ENCODE measurements at places on chromosomes 13 and 19.
A peak's percentile ranks its signal among the peaks of the same experiment; 100 is the strongest.

DNA sequence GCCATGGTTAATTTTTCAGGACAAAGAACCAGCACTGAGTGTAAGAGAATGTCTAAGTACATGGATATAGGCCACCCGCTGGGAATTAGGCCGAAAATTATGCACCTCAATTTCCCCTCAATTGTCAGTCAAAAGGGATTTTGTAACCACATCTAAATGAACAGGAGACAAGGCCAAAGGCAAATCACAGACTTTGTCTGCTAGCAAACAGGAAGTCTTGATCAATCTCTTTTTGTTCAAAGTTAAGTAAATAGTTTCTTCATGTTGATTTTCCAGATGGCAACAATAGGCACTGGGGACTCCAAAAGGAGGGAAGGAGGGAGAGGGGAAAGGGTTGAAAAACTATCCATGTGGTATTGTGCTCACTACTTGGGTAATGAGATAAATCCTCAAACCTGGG is 276.0 kb downstream of the COG6 start:
- peaks cover 22% of the 10 kb centered on the region for H3K4me1 ChIP-seq
- no peak overlapping the region for H3K4me3 ChIP-seq
- no peaks in the 10 kb centered on the region for H3K36me3 ChIP-seq
- H3K27ac ChIP-seq, result no peak overlapping the region
- H3K27me3 ChIP-seq, result no peaks in the 10 kb centered on the region

GRCh38 chr19:1663852-1664251 is 11.4 kb upstream of the TCF3 start:
- peaks cover 16% of the 10 kb centered on the region for H3K27me3 ChIP-seq
- DNase-seq, result no peak
- H3K4me3 ChIP-seq, result no peak overlapping the region
- no peak overlapping the region for H3K27ac ChIP-seq

DNA sequence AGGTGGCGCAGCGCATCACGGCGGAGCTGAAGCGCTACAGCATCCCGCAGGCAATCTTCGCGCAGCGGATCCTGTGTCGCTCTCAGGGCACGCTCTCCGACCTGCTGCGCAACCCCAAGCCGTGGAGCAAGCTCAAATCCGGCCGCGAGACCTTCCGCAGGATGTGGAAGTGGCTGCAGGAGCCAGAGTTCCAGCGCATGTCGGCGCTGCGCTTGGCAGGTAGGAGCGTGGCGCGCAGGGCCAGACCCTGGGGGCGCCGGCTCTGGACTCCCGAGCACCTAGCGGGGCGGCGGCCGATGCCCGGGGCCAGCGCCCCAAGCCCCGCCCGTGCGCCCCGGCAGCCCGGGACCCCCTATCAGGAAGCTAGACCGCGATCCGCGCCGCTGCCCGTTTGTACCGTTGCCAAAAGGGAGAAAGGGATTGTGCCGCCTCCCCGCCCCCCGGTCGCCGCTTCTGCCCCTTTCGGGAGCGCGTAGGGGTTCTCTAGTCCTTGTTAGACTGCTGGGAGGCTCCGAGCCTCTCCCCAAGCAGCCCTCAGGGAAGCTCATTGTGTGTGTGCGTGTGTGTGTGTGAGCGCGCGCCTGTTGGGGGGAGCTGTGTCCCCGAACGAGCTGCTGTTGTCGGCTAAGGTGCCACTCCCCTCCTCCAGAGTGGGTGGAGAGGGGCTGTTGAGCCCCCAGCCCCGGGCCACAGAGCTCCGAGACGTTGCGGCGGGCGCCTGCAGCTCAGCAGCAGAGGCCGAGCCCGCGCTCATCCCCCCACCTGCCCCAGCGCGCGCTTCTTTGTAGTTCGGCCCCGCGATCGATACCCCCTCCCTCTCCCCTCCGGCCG is 1.5 kb downstream of the ONECUT3 start:
- DNase-seq, result peak; percentile 60
- peaks cover 10% of the 10 kb centered on the region for H3K4me1 ChIP-seq
- H3K27ac ChIP-seq, result peak overlapping the region; percentile 77
- peaks cover 64% of the 10 kb centered on the region for H3K27me3 ChIP-seq

DNA sequence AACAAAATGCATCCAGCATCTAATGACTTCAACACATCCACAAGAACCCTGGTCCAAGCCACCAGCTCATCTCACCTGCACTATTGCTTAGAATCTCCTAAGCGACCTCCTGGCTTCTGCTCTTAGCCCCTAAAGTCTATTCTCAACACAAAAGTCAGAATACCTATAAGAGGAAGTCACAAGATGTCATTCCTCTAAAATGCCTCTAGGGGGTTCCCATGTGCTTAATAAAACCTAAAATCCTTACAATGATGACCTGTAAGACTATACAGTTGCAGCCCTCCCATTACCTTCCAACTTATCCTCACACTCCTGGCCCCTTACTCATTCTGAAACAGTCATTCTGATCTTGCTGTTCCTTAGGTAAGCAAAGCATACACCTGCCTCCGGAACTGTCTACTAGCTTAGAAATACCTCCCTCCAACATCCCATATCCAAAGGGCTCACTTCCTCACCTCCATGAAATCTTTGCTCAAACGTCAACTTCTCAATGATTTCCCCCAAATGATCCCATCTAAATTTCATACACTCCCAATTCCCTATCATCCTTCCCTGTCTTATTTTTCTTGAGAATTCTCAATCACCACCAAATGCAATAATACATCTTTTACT is 10.0 kb downstream of the ATP7B start:
- DNase-seq, result no peak
- no peak overlapping the region for H3K4me3 ChIP-seq
- H3K27ac ChIP-seq, result no peak overlapping the region

DNA sequence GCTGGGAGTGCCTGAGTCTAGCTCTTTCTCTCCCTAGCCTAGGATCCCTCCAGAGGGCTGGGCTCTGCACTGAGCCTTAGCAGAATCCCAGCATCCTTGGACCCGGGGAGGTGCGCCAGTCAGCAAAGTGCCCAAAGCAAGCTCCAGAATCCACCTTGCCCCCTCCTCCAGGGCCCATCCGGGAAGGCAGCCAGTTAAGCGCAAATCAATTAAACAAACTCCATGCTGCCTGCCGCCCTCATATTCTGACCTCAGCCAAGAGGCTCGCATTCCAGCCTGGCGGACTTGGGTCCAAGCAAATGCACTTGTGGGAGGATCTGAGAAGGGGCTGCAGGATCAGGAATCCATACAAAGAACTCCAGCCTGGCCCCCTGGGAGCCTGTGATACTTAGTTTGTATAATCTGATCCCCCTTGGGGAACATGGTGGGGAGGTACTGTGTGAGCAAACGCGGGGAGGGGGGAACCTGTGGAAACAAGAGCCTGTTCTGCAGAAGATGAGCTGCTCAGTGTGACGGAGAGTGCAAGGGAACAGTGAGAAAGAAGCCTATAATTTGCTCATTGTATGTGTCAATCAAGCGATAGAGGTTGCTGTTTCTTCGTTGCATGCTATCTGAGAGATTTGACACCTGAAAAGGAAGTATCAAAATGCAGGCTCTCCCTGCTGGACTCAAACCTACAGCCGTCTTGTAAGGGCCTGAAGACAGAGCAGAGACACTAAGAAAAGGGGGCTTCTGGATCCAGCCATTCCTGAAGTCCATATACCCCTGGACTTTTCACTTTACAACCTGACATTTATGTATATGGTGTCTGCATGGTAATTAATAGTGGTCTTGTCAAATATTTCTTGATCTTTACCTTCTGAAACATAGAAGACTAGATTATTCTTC is 29.4 kb downstream of the ZNRF4 start:
- H3K4me1 ChIP-seq, result no peaks in the 10 kb centered on the region
- no peak for DNase-seq
- no peak overlapping the region for H3K4me3 ChIP-seq

GRCh38 chr19:28868836-28869235 is 344.1 kb downstream of the UQCRFS1 start:
- H3K4me1 ChIP-seq, result no peaks in the 10 kb centered on the region
- no peak overlapping the region for H3K4me3 ChIP-seq
- no peaks in the 10 kb centered on the region for H3K36me3 ChIP-seq
- H3K27me3 ChIP-seq, result no peaks in the 10 kb centered on the region
- DNase-seq, result no peak
- H3K27ac ChIP-seq, result no peak overlapping the region

DNA sequence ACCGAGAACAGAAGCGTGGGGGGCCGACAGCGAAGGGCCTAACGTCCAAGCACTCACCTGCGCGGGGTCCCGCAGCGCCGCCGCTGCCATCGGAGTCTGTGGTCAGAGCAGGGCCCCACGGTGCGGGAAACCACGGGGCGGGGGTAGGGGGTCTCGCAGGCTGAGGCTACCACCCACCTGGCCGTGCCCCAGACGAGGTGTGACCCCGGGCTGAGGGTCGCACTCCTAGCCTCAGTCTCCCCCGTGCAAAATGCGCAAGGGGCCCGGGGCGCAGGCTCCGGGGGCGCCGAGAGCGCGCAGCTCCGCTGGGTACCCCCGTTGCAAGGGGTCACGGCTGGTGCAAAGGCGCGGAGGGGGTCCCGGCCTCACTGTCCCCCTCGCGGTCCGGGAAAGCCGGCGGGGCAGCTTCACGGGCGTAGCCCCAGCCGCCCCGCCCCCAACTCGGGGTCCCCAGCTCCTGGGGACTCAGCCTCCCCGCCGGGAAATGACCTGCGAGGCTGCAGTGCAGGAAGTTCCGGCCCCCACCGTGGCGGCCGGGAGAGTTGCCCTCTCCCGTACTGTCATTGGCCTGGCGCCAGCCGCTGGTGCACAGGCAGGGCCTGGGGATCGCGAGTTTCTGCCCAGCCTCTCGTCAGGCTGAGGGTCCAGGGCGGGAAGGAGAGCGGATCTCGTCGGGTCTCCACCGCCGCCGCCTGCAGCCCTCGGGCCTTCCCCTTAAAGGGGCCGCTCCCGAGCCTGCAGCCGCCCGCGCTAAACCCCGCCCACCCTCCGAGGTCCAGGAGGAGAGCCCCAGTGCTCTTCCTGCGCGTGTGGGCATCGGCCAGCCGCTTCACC is at the start of gene ZNF792:
Gene ZNF792, minus strand, starts transcription at position 657 of the 834 bp plus-strand sequence. Its CDS starts 567 bp downstream, at position 90.
- peaks cover 38% of the 10 kb centered on the region for H3K4me1 ChIP-seq
- H3K27me3 ChIP-seq, result no peaks in the 10 kb centered on the region
- peak within 1 kb of the TSS; percentile 86 for H3K27ac ChIP-seq
- peaks cover 53% of the 10 kb centered on the region for H3K36me3 ChIP-seq

GRCh38 chr13:21822029-21822428 is 151.2 kb downstream of the FGF9 start:
- DNase-seq, result no peak
- H3K27ac ChIP-seq, result no peak overlapping the region
- H3K27me3 ChIP-seq, result no peaks in the 10 kb centered on the region
- no peaks in the 10 kb centered on the region for H3K36me3 ChIP-seq
- no peak overlapping the region for H3K4me3 ChIP-seq

DNA sequence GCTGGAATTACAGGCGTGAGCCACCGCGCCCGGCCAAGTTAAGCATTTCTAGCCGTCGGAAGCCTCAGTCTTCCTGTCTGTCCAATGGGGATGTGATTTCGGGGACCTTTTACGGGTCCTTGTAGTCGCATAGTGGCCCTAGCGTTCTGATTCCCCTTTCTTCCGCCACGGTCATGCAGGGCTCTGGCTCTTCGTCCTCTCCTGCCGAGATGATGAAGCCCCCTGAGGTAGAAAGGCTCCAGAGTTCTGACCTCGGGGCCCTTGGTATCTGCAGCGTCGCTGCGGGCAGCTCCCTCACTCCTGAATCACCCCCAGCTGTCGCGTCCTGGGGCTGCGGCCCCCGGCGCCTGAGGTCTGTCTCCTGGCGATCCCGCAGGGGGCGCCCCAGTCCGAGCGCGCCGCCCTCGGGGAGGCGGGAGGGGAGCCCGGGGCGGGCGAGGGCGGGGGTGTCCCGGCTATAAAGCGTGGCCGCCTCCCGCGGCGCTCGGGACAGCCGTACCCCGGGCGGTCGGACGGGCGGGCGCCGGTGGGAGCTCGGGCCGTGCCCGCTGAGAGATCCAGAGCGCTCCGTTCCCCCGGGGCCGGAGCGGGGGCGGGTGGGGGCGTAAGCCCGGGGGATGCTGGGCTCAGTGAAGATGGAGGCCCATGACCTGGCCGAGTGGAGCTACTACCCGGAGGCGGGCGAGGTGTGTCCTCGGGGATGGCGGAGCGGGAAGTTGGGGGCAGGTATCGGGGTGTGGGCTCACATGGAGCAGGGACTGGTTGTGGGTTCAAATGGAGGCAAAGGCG is at the start of gene FOXA3:
Gene FOXA3, plus strand, starts transcription at position 487 of the 789 bp plus-strand sequence. Its CDS starts 131 bp downstream, at position 618.
- DNase-seq, result peak; percentile 59
- peak within 1 kb of the TSS; percentile 87 for H3K4me3 ChIP-seq
- peaks cover 24% of the 10 kb centered on the region for H3K27me3 ChIP-seq
- H3K27ac ChIP-seq, result peak within 1 kb of the TSS; percentile 98

GRCh38 chr13:35470671-35471661 is 5.5 kb downstream of the MAB21L1 start:
- peaks cover 54% of the 10 kb centered on the region for H3K27me3 ChIP-seq
- H3K4me1 ChIP-seq, result peaks cover 27% of the 10 kb centered on the region
- H3K27ac ChIP-seq, result no peak overlapping the region
- H3K36me3 ChIP-seq, result peaks cover 12% of the 10 kb centered on the region

- no peak for DNase-seq
- no peaks in the 10 kb centered on the region for H3K27me3 ChIP-seq
- peak overlapping the region; percentile 100 for H3K4me3 ChIP-seq
- no peaks in the 10 kb centered on the region for H3K36me3 ChIP-seq
- H3K4me1 ChIP-seq, result peaks cover 38% of the 10 kb centered on the region
These were observed 866 bp upstream of the ZSWIM4 start for GRCh38 chr19:13794398-13794756.

DNA sequence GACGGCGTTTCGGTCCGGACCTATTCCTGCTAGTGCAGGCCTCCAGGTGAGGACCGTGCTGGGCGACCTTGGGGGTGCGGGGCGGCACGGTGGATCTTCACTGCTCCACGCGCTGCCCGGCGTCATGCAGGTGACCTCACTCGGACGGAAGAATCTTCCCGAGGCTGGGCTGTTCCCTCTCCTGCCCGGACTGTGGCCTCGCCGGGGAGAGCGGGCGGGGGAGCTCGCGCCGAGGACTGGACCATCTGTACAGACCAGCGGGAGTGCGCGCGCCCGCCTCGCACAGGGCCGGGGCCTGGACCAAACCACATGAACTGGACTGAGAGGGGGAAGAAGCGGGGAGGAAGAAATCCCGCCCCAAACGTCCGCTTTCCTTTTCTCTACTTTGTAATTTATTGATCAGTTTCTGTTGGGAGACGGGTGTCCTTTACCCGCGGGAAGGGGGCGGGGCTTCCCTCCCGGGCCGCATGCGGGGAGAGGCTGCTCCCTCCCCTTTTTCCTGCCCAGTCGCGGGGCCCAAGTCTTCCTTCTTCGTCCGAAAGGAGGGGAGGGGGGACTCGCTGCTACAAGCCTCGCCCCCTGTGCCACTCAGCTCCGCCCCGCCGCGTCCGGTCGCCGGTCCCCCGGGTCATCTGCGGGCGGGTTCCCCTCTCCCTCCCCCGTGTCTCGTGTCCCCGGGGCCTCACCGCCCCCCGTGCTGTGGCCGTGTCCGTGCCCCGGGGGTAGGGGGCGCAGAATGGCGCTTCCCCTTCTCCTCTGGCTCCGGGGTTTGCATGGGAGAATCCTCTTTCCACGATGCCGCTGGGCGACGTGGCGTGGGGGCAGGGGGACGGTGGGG is 4.9 kb downstream of the HRC start:
- H3K27me3 ChIP-seq, result peaks cover 62% of the 10 kb centered on the region
- peak; percentile 52 for DNase-seq
- H3K4me3 ChIP-seq, result peak overlapping the region; percentile 73

DNA sequence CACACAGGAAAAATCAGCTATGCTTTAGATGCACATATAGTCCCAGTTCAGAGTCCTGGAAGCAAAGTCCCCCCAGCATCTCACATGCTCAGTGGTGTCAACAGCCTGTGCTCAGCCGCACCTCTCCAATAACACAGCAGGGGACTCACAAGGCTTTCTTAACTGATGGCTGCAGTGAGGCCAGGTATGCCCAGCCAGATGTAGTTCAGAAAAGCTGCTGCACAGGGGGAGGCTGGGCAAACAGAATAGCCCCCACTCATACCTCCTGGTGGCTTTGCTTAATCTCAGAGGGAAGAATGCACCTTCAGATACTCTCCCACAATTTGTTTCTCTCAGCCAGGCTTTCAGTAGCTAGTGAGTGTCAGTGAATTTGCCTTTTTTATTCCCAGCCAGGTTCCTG is 33.4 kb downstream of the FAM124A start:
- no peak overlapping the region for H3K4me3 ChIP-seq
- peaks cover 10% of the 10 kb centered on the region for H3K4me1 ChIP-seq
- H3K27me3 ChIP-seq, result no peaks in the 10 kb centered on the region
- no peak overlapping the region for H3K27ac ChIP-seq
- H3K36me3 ChIP-seq, result no peaks in the 10 kb centered on the region

All from activated CD8-positive, alpha-beta T cell treated with anti-CD3 and anti-CD28 coated beads, Interleukin-2, amount 10 ng/mL, durations not matched to agents 7 days and 5 days (primary cell).